Midbrain (tissue), 1 donor: ENCODE measurements at places on chromosomes 1 and 21.

GRCh38 chr1:3029991-3030662 lies 8.9 kb downstream of the ACTRT2 start:
- DNase-seq = no peak

DNA sequence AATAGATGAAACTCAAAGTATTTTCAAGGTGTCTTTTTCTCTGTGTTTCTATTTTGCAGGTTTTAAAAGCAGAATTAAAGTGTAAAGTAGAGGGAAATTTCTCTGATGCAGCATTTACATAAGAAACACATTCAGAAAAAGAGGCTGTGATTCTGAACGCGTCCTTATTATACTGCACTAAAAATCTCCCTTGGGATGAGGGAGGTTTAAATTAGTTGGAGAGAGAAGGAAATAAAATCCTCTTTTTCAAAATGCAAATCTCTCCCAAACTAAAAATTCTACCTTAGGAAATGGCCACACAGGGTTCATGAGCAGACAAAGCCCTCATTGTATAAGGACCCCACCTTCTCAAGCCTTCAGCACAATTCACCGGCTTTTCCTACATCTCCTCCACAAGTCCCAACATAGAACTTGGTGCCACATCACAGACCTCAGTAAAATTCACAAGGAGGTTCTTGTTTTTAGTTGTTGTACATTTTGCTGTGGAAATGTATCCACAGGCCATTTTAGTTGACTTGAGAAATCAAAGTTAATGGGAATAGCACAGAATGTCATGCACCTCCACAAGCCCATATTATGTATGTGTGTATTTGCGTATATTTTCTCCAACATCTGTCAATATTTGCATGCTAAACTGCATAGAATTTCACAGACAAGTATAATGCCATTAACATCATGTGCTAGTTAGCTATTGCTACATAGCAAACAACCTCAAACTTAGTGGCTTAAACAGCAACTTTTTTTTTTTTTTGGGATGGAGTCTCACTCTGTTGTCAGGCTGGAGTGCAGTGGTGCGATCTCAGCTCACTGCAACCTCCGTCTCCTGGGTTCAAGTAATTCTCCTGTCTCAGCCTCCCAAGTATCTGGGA lies 59.8 kb downstream of the MAB21L3 start:
- no peak for DNase-seq

DNA sequence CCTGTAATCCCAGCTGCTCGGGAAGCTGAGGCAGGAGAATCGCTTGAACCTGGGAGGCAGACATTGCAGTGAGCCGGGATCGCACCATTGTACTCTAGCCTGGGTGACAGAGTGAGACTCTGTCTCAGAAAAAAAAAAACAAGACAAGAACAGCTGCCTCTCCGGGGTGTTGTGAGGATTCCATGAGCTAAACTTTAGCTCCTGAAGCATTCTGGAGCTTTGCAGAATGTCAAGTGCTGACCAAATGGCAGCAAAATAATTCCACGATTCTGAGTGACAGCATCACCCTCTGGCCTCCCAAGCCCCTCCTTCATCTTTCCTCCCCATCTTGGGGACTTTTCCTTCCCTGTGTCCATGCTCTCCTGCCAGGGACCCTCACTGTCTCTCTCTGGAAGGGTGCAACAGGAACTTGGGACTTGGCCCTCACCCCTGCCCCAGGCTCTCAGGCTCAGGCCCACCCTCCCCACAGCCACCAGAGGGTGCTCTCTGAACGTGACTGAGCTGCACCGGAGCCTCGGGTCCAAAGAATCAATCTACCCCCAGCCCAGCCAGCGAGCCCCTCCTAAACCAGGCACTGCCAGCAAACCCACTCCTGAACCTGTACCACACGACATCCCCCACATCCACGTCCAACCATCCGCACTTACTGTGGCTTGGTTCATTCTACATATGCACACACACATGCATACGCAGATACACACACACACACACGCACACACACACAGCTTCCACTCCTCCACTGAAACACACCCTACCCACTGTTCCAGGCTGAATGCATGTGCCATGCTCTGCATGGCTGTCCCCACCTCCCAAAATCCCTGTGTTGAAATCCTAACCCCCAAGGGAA lies 45.7 kb downstream of the ACOT7 start:
- DNase-seq = no peak

DNA sequence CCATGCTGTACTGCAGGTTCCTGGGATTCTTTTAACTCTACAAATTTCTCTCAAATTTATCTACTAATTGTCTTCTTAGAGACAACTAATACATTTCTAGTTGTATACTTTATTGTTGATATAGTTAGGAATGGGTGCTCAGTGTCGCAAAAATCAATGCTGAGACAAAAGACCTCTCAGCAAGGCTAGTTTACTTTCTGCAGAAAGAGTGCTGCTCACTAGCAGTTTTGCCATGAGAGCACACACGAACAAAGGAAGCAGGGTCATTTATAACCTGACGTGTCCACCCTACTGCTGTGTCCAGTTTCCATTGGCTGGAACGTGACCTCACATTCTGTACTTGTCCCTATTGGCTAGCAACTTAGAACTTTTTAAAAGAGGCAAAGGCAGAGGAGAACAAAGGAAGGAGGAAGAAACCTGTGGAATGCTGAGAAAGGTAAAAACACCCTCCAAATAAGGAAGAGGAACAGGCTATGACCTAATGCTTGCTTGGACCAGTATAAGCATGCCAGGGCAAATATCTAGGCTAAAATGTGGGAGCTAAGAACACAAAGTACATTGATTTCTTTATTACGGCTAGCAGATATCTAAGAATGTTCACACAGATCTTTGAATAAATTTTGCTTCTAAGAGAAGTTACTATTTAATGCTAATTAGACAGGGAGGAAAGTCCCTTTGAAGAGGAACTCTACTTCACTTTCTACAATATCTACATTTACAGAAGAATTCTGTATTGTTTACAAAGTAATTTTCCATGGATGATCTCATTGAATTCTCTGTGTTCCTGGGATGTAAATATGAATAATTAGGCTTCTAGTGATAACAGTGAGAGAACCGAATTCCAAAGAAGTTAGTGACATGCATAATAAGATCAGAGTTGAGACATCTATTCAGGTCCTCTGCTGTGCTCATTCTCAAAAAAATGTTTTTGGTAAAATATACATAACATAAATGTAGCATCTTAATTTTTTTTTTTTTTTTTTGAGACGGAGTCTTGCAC lies 86.0 kb upstream of the MAP10 start:
- DNase-seq = no peak

- no peak for DNase-seq
Observed at GRCh38 chr1:28032281-28032680, 56.1 kb downstream of the EYA3 start.

GRCh38 chr1:180540697-180541594 lies 17.8 kb upstream of the OVAAL start:
- DNase-seq = no peak

DNA sequence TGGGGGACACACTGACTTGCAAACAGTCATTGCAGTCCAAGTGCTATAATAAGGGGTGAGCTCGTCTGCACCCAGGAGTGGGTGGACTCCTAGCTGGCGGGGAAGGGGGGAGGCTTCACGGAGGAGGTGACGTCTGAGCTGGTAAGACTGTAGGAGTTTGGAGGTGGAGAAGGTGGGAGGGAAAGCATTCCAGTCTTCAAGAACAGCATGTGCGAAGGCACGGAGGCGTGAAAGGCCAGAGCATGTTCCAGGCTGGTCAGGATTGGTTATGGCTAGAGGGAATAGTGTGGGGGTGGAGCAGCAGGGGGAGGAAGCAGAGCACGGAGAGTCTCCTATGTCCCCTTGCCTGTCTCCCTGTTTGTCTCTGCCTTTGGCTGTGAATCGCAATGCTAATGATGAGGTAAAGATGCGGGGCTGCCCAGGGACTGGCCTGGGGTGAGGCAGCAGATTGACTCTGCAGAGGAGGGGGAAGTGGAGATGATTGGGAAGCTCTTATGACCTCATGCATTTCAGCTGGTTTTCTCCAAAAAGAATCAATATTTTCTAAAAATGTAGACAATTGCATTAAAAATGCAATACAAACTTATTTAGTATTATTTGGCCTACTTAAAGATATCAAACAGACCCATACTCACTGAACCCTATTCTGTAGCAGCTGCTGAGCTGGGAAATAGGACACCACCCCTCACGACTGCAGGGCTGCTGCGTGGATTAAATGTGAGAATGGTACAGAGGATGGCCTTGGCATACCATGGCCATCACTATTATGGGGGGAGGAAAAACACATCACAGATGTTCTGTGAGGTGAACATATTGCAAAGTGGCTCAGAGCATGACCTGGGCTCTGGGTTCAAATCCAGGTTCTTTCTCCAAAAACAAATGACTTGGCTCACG lies 2.6 kb upstream of the ZNF436 start:
- no peak for DNase-seq

GRCh38 chr1:87044424-87044823 lies 130.0 kb downstream of the HS2ST1 start:
- DNase-seq = no peak

- DNase-seq = peak; percentile 16
Observed at GRCh38 chr21:27759091-27759659, 792.3 kb upstream of the ADAMTS5 start.

DNA sequence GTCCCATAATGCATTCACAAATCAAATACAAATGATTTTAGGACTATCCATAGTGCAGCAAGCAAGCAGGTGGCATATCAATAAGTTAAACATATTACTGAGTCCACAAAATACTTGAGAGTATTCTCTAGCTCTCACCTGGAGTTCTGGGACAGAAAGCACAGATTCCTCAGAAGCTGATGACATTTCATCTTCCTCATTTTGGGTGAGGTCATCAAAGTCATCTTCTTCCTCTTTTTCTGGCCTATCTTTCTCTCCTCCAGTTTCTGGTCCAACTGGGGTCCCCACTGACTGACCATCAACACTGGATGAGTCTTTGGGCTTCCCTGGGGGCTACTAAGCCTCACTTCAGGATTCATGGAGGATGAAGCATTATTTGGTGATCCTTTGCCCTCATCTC lies 38.9 kb downstream of the YY1AP1 start:
- DNase-seq = no peak

- no peak for DNase-seq
Observed at GRCh38 chr1:82287556-82287955, 486.8 kb downstream of the ADGRL2 start.

DNA sequence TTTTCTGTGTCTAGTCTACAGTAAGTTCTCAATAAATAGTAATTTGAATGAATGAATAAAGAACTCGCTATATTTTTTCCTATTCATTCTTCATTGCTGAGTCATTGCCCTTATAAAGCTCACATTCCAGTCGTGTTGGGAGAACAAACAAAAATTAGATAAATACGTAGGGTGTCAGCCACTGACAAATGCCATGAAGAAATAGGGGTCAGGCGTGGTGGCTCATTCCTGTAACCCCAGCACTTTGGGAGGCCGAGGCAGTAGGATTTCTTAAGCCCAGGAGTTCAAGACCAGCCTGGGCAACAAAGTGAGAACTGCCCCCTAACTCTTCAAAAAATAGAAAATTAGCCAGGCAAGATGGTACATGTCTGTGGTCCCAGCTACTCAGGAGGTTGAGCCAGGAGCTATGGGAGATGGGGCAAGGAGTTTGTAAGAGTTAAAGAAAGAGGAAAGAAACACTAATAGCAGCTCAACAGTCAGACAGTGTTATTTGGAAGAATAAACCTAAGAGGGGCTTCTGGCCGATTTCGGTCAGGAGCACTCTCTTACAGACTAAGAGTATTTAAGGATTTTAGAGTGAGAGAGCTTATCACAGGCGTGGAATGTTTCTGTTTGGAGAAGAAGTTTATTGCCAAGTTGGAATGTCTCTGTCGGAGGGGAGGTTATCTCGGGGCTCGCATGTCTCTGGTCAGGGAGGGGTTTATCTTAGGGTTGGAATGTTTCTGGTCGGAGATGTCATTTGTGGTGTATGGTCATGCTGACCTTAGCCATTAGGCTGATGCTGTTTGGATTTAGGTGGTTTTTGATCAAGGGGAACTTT lies 1.8 kb upstream of the CHML start:
- no peak for DNase-seq

DNA sequence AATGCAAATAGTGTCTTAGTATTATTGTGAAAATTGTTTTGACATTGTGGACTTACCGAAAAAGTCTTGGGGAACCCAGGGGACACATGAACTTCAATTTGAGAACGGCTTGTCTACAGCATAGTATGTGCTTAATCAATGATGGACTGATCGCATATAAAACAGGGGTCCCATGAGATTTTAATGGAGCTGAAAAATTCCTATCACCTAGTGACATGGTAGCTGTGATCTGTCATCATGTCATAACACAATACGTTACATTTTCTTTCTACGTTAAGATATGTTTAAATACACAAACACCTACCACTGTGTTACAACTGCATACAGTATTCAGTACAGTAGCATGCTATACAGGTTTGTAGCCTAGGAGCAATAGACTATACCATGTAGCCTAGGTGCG lies 153.3 kb upstream of the FOXD3 start:
- DNase-seq = no peak
